ENCODE measurements at places on chromosomes 5 and 9. TPM values are rescaled to one million over a fixed set of nuclear protein-coding genes. Genes with fewer than 3 reads are reported as not detected.
A peak's percentile ranks its signal among the peaks of the same experiment; 100 is the strongest.

DNA sequence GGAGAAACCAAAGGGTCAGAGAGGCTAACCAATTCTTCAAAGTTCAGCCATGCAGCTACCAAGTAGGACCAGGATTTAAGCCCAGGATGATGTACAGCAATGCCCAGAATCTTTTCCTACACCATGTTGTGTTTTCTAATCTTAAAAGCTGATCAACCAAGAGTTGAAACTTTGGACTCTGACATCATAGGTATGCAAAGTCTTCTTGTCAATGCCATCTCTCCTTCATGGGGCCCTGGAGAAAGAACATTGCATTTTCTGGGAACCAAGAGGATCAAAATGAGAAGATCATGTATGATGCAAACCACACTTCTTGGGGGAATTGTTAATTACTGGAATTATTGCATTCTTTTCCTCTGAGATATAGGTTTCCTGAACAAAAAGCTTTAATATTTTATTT, 54.4 kb upstream of the XPA start:
- DNase-seq: no peak

DNA sequence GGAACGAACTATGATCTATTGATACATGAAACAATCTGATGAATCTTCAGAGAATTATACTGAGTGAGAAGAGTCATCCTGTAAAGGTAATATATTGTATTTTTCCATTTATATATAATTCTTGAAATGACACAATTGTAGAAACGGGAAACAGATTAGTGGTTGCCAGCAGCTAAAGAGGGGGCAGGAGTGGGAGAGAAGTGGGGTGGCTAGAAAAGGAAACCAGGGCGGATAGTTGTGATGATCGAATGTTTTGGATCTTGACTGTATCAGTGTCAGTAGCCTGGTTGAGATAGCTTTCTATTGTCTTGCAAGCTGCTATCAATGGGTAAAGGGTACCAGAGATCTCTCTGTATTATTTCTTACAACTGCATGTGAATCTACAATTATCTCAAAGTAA, 17.7 kb upstream of the RAPGEF1 start:
- DNase-seq: no peak

DNA sequence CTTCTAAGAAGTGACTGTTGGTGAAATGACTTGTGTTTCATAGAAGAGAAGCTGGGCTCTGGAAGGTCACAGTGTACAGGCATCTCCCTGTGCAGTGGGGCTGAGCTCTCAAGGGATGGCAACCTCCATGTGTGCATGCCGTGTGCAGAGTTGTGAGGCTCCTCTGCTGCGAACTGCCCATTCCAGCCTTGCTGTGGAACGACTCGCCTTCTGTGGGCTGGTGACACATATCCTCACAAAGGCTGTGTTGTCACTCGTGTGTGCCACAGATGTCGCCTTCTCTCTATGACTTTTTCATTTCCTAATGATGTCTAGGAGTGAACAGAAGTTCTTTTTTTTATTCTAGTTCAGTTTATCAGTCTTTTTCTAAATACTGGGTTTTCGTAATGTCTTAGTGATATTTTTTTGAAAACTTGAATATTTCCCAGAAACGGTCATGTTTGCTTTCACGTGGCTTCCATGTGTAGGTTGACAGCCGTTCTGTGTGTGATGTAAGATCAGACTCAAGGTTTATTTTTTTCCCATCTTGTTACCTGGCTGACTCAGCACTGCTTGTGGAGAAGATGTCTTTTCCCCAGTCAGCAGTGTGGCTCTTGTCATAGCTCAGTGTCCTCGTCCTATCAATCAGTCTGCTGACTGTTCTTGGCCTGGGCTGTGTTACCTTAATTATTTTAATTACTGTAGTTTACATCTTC, 57.3 kb upstream of the CACNA1B start:
- no peak for DNase-seq

GRCh38 chr5:96675882-96676281, 13.7 kb downstream of the CAST start:
- no peak for DNase-seq

GRCh38 chr9:118961857-118962256, 407.4 kb downstream of the BRINP1 start:
- no peak for DNase-seq

DNA sequence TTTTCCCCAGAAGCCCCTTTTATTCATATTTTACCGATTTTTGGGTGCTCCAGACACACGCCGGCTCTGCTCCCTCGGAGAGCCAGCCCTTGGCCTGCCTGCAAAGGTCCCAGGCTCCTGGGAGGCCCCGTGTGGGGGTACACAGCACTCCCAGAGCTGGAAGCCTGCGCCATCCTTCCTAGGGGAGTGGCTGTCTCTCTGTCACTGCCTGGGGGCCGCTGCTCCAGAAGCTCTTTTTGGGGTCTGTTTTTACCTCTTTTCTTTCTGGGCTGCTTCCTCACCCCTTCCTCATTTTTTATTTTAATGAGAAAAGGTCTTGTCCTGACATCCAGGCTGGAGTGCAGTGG, 119.1 kb upstream of the COL5A1 start:
- no peak for DNase-seq

DNA sequence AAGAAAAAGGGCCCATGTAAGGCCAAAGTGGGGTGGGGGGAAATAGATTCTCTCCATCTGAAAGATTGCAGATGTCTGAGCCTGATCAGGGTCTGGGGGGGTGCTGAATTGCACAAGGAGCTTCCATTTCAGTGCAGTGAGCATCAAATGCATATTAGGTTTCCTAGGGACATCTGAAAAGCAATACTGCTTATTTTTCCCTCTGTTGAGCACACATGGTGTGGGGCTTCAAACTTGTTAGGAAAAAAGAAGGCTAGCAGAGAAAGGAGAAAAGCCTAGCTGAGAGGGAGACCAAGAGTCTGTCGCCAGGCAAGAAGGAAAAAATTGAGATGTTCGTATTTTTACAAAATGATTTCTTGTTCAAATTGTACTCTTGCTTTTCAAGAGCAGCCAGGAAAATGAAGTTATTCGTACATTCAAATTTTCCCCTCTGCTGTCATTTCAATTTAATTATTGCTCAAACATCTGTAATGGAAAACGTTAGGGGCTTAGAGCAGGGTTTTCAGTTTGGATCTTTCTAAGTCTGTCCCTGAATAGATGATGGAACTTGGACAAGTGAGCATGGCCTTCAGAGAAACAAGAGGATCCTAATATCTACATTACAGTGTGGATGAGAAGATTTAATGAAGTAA, 191.9 kb upstream of the GAS1 start:
- DNase-seq: no peak

DNA sequence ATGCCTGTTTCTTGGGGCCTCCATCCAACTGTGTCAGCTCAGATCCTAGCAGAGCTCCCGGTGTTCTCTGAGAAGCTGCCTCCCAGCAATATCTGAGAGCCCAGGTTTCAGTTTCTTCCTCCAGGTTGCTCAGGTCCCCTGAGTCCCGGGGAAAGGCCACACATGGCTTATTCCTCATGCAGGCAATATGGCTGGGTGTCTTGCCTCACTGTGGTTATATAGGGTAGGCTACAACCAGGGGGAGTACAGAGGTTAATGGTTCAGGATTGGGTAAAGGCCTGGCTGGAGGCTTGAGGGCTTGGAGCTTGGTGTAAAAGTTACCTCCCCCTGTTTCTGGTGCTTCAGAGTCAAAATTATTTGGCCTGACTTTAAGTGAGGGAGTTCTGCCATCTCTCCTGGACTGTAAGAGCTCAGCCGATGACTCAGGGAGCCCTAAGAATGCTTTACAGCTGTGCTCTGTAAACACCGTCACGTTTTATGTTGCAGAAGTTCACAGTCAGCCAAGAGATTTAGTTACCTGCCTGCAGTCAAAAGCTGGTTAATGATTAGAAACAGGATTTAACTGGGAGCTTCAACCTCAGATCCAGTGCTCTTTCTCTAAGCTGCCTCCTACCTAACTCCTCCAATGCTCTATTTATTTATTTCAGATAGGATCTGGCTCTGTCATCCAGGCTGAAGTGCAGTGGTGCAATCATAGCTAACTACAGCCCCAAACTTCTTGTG, 24.3 kb upstream of the UBAP2 start:
- peak; percentile 69 for DNase-seq

DNA sequence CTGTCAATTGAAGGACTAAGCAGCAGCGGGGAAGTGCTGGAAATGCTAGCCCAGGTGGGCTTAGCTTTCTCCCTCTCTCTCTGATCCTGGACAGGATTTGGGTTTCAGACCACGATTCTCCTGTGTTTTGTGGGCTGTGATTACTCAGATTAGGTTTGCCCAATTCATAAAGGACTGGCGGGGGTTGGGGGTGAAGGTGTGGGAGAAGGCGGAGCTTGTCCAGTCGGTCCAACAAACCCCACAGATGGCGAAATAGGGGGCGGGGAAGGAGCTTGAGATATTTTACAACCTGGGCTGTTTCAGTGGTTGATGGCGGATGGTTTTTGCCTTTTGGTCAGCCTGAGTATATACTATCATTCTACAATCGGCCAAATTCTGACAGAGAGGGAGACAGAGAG, 35.2 kb downstream of the PCDHAC2 start:
- DNase-seq: no peak

DNA sequence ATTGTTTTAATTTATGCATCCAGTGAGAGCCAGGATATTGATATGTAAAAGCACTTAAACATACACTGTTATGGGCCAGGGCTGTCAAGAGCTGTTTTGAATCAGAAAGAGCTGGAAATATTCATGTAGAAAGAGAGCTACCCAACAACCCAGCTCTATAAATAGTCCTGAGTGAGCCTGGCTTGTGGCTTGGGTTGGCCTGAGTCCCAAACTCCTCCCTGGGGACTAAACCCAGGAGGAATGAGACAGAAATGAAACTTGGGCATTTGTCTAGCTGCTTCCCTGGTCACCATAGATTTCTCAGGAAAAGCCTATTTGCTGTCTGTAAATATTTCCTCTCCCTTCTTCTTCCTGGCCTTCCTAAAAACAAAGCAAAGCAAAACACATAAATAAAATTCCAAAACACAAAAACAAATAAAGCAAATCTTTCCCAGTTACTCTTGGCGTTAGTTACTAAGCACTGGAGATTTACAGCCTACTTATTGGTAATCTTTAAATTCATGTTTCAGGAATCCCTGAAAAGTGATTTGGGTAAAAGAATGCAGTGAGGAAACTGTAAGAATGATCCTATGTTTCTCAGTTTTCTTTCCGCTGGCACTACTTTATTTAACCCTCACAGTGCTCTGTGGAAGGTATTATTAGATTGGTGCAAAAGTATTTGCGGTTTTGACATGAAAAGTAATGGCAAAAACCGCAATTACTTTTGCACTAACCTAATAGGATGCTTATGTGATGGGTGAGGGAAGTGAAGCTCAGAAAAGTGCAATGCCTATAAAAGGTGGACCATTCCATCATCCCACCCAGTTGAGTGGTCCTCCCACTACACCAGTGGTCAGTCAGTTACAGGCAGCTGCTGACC, 111.8 kb downstream of the CARTPT start:
- DNase-seq: peak; percentile 78

- no peak for DNase-seq
These were observed 2.5 kb upstream of the ZNF367 start for GRCh38 chr9:96420468-96421219.

DNA sequence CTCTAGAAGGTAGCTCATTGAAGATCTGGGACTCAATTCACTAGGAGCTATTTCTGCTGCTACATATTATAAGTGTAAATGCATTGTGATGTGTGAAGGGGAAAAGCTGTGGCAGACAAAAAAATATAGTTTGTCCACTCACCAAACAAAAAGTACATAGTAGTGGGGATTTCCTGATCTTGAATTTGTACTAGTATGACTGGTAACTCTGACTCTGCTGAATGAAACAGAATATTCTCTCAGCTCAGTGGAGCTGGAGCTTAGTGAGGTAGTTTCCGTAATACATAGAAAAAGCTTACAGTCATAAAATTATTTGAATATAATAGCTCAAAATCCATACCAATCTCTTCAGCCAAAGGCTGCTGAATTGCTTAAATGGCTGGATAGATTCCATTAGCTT, 455.6 kb upstream of the CD180 start:
- no peak for DNase-seq

DNA sequence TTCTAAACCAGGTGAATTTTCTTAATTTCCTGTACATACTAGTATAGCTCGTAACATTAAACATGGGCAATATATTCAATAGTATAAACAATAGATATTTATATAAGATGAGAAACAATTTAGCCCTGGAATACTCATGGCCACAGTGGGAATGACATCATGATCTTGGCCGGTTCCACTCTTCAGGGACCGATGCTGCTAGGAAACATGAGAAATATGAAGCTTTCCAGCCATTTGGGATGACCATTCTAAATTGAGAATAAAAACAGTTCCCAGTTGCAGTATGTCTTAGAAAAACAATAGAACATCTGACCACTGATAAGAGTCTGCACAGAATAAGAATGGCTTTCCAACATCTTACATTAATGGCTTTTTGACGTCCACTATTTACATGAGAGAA, 33.3 kb upstream of the SLCO6A1 start:
- DNase-seq: no peak

DNA sequence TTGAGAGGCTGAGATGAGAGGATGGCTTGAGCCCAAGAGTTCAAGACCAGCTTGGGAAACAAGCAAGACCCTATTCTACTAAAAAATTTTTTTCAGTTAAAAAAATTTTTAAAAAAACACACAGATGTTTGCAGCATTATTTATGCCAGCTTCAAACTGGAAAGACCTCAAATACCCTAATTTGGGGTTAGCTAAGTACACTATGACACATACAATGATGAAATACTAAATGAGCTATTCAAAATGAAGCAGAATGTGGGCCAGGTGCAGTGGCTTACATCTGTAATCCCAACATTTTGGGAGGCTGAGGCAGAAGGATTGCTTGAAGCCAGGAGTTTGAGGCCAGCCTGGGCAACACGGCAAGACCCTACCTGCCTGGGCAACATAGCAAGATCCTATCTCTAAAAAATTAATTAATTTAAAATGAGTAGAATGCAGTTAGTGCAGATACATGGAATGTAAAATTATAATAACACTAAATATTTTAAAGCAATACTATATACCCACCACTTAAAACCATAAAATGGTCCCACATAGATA, 44.9 kb downstream of the LHFPL2 start:
- DNase-seq: no peak

DNA sequence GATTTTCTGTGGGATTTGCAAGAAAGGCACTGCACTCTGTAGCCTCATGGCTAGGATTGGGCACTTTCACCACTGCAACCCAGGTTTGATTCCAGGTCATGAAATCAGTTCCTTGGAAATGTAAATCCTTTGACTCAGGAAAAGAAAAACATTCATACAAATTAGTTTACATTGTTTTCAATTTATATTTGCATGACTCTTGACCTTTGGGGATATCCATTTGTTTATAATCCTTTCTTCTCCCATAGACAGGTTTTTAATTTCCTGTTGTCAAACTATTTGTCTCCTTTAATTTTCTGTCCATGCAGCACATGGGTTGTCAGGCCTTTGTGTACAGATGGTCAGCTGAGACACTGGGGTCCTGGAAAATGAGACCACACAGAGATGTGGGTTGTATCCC, 801.5 kb downstream of the NR2F1-AS1 start:
- DNase-seq: no peak

DNA sequence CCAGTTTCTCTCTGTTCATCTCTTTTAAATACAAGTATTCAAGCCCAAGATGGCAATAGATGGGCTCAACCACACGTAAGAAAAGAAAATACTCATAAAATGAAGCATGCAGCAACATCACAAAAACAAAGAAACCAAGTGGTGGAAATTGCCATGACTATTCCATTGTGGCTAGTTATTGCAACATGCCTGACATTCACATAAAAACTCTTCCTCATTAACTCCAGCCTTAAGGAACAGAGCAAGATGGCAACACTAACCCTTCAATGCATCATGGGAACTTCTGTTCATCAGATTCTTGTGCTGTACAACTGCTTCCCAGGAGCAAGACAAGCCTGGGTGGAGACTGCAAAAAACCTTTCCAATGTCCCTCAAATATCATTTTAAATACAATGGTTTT, 1.4 kb upstream of the GLIS3 start:
- DNase-seq: no peak

The TYRP1 gene
- 8.4 TPM for total RNA-seq

The SLCO4C1 gene
- total RNA-seq: 5.5 TPM

The SPAG8 gene
- 8.2 TPM for total RNA-seq
